AG09309 (cell line): ENCODE measurements at places on chromosomes 12 and 14.

GRCh38 chr12:5577741-5578140, 145.8 kb downstream of the NTF3 start:
- DNase-seq: no peak

DNA sequence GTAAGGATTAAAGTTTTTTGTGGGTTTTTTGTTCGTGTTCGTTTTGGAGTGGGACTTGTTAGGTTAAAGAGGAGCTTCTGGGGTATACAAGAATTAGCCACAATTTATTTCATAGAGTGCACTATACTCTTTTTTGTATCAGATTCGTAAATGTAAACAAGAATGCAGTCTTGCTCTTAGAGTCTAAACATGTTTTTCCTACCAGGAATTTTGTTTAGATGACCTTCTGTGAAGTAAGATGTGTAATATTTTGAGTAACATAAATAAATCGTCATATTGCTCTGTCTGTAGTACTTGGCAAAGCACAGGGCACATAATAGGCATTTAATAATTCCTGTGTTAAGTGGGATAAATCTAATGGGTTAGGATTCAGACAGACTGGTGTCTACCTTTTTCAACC, 9.6 kb downstream of the CNOT2 start:
- no peak for DNase-seq

DNA sequence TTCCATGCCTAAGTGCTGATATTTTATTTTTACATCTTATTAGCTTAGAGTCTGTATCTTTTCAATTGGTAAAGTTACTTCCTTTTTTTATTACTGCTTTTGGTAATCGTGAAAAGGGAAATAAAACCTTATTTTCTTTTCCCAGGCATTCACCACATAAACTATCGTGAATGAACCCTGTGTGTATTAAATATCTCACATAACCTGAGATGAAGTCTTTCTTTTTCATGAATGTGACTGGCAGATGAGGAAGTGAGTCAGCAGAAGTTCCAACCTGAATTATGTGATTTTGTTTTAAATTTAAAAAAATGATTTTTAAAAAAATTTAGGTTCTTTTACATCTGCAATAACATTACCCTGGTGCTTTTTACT, 26.0 kb downstream of the MYBPC1 start:
- no peak for DNase-seq

GRCh38 chr12:2970744-2971143, 11.5 kb downstream of the TEAD4 start:
- DNase-seq: no peak

- no peak for DNase-seq
Observed at GRCh38 chr12:58435647-58436046, 484.7 kb downstream of the LRIG3 start.

- DNase-seq: no peak
Observed at GRCh38 chr12:75816897-75817296, 214.7 kb downstream of the PHLDA1 start.

- no peak for DNase-seq
Observed at GRCh38 chr12:57899010-57899662, 42.2 kb upstream of the ATP23 start.

DNA sequence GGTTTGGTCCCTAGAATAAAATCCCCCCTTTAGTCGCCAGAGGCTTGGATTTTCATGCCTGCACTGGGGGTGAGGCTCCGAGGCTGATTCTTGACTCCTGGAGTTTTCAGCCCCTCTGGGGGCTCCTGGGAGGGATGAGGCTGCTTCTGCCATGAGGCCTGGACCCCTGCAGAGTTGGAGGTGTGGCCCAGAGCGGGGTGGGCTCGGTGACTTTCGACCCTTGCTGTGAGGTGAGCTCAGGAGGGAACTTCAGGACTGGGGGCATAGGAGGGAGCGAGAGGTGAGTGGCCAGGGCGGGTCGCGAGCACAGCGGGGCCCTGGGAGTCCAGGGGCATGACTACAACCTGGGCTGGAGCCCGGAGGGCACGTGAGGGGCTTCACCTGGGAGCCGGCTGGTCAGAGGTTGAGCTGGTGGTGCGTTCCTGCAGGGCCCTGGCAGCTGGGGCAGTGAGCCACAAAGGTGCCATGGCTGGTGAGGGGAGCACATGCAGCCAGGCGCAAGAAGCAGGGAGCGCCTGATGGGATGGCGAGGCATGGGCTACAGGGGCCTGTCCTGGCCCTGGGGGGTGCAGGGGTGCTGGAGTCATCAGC, 168.2 kb downstream of the KIF26A start:
- DNase-seq: no peak

DNA sequence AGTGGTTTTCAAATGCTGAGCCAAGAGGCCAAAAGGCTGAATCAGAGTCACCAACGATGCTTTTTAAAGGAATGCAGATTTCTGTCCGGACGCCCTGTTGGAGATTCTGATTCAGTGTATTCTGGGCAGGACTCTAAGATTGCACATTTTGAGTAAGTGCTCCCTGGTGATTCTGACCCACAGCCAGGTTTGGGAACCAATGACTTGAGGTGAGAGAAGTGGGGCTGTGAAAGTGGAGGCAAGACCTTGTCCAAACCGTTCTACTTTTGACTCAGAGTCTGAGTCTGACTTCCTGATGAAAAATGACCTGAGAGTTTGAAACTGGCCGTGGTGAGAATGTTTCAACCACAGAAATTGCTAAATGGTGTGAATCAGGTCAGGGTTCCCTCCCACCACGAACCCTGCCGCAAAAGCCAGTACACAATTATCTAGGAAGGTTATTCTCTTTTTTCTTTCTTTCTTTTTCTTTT, 90.2 kb downstream of the NTN4 start:
- DNase-seq: peak; percentile 80

DNA sequence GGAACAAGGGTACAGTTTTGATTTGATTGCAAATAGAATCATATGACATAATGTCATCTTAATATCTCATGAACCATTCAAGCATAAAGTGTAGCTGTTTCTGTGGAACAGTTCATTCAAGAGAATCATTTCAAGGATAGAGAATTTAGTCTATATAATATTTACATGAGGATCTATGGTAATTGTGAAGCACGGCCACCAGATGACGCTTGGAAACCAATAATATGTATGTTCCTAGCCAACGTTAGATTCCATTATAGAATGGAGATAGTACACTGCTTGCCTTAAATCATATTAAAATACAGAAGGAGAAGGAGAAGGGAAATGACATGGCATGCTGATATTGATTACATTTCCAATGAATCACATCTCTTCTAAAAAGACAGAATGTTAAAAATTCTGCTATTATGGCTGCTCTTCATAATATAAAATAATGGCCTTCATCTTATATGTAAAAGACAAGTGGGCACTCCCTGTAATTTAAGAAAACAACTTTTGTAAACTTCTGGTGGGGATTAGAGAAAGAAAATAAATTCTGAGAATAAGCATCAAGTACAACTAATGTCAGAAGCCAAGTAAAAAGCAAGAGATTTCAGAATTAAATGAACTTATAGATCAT, 351.0 kb downstream of the NAV3 start:
- no peak for DNase-seq

GRCh38 chr14:50023671-50024490, 92.5 kb downstream of the VCPKMT start:
- peak; percentile 43 for DNase-seq

GRCh38 chr12:121005346-121005815, 10.9 kb downstream of the C12orf43 start:
- no peak for DNase-seq

DNA sequence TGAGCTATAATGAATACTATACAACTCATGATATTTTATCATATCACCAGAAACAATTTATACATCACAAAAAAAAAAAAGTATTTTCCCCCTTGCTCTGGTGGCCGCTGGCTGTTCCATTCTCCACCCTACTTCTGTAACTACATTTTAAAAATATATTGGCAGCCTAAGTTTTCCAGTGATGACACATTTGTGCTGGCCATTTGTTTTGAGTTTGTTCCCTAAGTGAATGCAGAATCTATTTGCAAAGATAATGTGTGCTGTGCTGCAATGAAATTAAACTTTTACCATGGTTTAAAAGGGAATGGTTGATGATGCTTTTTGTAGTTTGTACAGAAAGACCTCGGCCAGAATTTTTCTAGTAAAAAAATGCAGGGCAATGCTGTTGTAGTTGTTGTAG, 1092.8 kb downstream of the TMTC2 start:
- DNase-seq: no peak

GRCh38 chr12:47350062-47350408, 270.3 kb upstream of the AMIGO2 start:
- DNase-seq: no peak

GRCh38 chr12:62471734-62472133, 5.1 kb downstream of the MON2 start:
- DNase-seq: no peak

DNA sequence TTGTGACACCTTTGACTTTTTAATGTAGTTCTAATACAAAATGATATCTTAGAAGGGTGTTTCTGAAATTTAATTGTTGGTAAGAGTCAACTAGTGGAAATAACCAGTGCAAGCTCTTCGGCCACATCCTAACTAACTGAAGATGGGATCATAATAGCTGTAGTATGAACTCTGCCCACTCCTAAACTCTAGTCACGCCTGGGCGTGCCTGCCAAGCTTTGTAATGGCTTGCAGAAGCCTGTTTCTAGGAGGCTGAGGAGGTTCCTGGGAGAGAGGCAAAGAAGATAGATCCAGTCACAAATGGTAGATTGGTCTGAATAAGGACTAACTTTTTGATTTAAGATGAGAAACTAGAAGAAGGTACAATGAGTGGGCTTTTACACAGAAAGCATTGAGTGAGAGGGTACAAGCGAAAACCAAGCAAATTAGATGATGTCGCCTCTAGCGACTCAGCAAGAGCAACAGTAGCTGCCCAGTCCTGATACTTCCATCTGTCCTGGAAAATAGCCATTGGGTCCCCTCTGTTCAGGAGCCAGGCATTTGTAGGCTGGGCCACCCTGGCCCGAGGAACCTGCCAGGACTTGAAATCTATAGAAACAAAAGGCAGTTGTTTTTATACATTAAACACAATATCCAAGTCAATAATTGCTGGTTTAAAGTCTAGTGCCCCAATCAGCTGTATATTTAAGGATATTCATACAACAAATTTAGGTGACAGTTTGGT, 148.8 kb downstream of the SLC38A4 start:
- DNase-seq: no peak

- no peak for DNase-seq
Observed at GRCh38 chr12:3263282-3263681, 186.1 kb downstream of the TSPAN9 start.

- DNase-seq: no peak
Observed at GRCh38 chr12:53476769-53477209, 22.5 kb downstream of the MAP3K12 start.

DNA sequence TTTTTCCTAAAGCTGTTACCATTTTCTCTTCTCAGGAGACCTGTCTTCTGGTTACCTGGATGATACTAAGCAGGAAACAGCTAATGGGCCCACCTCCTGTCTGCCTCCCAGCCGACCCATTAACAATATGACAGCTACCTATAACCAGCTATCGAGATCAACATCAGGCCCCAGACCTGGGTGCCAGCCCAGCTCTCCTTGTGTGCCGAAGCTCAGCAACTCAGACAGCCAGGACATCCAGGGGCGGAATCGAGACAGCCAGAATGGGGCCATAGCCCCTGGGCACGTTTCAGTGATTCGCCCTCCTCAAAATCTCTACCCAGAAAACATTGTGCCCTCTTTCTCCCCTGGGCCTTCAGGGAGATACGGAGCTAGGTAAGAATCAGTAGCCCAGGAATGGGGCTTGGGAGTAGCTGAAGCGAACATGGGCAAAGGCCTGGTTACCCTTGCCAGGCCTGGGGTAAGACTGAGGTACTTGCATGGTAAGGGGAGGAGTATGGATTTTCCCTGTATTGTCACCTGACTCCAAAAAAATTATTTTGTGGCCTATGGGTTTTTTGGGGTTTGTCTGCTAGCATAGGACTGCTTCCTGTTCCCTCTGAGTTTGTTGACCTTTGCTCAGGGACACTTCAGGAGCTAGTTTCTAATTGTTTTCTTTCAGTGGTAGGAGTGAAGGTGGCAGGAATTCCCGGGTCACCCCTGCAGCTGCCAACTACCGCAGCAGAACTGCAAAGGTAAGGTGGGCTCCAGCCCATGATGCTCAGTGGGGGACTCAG, 26.6 kb downstream of the TRAFD1 start:
- DNase-seq: no peak

GRCh38 chr14:29311983-29312382, 545.4 kb downstream of the FOXG1 start:
- DNase-seq: no peak

DNA sequence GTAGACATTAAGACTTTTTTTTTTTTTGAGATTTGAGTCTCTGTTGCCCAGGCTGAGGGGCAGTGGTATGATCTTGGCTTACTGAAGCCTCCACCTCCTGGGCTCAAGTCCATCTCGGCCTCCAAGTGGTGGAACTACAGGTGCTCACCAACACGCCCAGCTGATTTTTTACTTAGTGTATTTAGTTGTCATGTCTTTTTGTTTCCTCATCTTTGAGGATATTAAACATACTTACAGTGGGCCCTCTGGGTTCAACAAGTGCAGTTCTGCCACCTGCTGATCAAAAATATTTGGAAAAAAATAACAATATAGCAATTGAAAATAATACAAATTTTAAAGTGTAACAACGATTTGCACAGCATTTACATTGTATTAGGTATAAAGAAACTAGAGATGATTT, 4.4 kb upstream of the B4GALNT1 start:
- DNase-seq: no peak

- DNase-seq: no peak
Observed at GRCh38 chr12:106985479-106985878, 1.5 kb downstream of the MTERF2 start.

DNA sequence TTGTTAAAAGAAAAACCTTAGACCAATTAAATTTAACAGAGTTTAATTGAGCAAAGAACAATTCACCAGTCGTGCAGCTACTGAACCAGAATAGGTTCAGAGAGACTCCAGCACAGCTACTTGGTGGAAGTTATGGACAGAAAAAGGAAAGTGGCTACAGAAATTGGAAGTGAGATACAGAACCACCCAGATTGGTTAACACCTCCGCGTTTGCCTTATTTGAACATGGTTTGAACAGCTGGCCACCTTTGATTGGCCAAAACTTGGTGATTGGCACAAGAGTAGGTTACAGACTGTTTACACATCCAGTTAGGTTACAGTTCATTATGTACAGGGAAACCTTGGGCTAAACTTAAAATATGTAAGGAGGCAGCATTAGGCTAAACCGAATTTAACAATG, 54.9 kb downstream of the SRGAP1 start:
- DNase-seq: no peak

DNA sequence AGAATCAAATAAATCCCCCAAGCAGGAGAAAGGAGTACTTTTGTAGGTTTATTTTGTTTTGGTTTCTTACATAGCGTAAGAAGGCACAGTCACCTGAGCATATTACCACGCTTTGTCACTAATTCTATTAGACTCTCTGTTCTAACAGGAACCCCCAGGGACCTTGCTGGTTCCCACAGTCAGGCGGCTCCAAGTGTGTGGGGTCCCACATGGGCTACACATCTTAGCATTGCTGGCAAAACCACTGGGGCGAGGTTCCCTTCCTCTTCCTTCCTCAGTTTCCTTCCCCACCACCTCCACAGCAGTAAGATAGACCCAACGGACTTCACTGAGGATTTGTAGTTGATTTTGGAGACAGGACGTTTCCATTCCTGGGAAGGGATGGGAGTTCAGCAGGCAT, 49.1 kb downstream of the TMEM132C start:
- no peak for DNase-seq

- peak; percentile 16 for DNase-seq
Observed at GRCh38 chr12:27682534-27682933, 13.7 kb upstream of the REP15 start.
